Left colon (tissue), 2 donors: ENCODE measurements at places on chromosomes 7 and 10. TPM values are rescaled to one million over a fixed set of nuclear protein-coding genes. Genes with fewer than 3 reads are reported as not detected.

The PRKG1 gene
- total RNA-seq, result 17.2 TPM

The TRIM73 gene
- total RNA-seq, result 6.4 TPM

The PPP1R17 gene
- total RNA-seq, result not detected

The FEZF1 gene
- not detected for total RNA-seq

The PRRT4 gene
- 0.20 TPM for total RNA-seq

The MAT1A gene
- 0.39 TPM for total RNA-seq

The CCL24 gene
- 7.4 TPM for total RNA-seq

The NRG3 gene
- total RNA-seq, result 0.11 TPM

The ZRANB1 gene
- 13.6 TPM for total RNA-seq

The RSBN1L gene
- 20.8 TPM for total RNA-seq

The OGDHL gene
- 1.1 TPM for total RNA-seq

The ODAD2 gene
- 0.42 TPM for total RNA-seq

The GRID1 gene
- total RNA-seq, result 1.0 TPM

The ITGA8 gene
- 6.1 TPM for total RNA-seq

The CNOT4 gene
- total RNA-seq, result 17.4 TPM

The NPY gene
- total RNA-seq, result not detected

The GCK gene
- total RNA-seq, result 0.15 TPM

The LOXL4 gene
- 1.6 TPM for total RNA-seq

The ZNF777 gene
- total RNA-seq, result 10.0 TPM

The VAX1 gene
- not detected for total RNA-seq

The ARPC1A gene
- 160 TPM for total RNA-seq

The ELOVL3 gene
- total RNA-seq, result not detected

The STOX1 gene
- total RNA-seq, result 3.4 TPM

The ATRNL1 gene
- total RNA-seq, result 9.0 TPM

The CDNF gene
- total RNA-seq, result 2.0 TPM

The AQP1 gene
- total RNA-seq, result 45.5 TPM

The UPK3B gene
- total RNA-seq, result 7.2 TPM
